CD8-positive, alpha-beta memory T cell (primary cell): ENCODE measurements at places on chromosomes 2 and 18.
A peak's percentile ranks its signal among the peaks of the same experiment; 100 is the strongest.

GRCh38 chr2:222294996-222295367, 3.8 kb downstream of the PAX3 start:
- no peak for DNase-seq

DNA sequence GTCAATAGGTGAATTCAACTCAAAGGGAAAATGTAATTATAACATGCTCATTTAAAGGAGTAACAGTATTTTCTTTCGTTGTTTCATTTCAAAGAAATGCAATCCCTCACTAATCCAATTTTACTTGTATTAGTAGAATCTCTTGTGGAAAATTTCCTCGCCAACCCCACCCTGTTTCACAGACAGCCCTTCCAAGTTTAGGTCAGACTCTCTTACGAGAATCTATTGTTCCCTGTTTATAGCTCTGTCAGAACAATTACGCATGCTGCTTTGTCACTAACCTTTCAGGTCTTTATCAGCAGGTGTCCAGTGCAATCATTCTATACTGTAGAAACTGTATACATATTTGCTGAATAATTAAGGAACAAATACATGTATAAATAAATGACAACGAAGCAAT, 657.8 kb upstream of the LINC00305 start:
- DNase-seq: no peak

DNA sequence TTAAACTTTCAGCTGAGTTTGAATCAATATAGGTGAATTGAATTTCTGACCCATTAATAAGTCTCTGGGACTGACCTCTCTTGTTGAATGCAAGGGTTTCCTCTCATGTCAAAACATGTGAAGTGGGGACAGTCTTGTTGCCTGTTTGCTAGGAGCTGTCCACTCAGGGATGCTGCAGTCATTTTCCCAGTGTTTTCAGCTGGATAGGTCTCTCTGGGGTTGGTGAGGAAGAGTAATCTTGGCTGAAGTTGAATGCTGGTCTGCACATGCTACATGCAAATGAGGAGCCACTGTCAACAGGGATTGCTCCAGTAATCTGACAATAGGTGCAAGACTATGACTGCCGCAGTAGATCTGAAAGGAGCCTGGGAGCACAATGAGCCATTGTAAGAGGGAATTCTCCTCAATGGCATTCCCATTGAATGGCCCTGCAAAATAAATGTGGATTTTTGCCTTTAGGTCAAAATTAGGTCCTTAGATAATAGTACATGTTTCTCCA, 34.1 kb upstream of the IL1RL1 start:
- no peak for DNase-seq

DNA sequence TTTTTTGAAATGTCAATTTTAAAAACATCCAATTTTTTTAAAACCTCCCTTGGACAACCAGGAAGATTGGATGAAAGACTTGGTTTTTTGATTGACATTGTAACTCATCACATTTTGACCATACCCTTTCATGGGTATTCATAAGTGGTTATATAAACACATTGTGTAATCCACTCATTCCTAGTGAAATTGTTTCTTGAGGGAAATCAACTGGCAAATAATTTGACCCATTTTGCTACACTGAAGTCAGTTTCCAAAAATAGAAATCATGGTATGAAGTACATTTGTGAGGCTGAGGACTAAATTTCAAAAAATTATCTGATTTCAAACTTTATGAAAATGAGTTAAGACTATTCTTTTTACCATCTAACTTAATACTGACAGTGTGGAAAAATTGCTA, 31.5 kb downstream of the FBXO48 start:
- no peak for DNase-seq

- DNase-seq: no peak
These were observed 8.9 kb downstream of the METTL5 start for GRCh38 chr2:169815849-169816248.

GRCh38 chr2:106306387-106306786, 112.3 kb upstream of the UXS1 start:
- no peak for DNase-seq

DNA sequence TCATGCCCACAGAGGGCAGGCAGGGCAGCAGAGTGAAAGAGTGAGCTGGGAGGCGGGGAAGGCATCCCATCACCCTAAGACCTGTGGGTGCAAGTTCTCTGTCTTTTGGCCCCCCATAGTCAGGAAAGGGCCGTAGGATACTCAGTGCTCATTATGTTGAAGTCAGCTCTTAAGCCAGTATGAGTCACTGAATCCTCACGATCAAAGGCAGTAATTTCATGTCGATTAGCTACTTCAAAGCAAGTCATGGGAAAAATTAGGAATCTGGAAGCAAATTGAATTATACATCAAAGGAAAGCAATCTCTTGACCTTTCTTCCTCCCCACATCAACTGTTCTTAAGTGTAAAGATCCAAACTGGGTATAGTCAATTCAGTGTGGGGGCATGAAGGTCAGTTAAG, 178.9 kb downstream of the FHOD3 start:
- no peak for DNase-seq

DNA sequence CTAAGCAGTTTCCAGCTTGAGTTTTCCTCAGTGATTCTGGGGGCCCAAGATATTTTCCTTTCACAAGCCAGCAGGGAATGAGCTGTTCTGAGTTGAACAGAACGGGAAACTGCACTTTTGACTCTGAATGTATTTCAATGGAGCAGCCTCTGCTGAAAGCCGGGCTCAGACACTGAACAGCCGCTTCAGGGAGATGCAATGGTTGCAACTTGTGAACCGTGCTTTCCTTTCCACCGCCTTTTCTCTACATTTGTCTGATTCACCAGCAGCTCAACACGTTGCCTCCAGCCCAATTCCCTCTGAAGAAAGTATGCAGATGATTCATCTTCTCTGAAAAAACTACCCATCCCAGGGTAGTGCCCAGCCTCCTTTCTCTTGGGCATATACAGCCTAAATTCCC, 119.3 kb upstream of the PKDCC start:
- DNase-seq: no peak

- no peak for DNase-seq
These were observed 4.8 kb downstream of the MEX3C start for GRCh38 chr18:51192696-51193095.

- no peak for DNase-seq
These were observed 40.9 kb upstream of the NEB start for GRCh38 chr2:151775057-151775740.

DNA sequence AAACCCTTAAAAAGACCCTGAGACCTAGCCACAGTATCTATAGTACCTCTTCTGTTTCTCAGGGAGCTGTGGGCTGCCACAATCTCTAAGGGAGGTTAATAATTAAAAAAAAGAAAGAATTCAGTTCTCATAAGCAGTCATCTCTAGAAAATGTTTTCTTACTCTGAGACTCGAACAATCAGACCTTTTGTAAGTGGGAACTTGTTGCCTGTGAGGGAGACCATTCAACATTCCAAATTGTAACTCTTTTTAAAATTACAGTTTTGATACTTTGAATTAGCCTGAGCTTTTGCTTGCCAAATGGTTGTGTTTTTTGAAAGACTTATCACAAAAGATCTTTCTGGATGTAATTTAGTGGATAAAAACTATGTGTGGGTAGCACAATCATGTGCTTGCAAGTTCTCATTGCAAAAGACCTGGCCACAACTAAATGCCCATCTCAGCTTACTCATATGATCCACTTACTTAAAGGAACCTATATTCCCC, 33.3 kb downstream of the IL1R2 start:
- no peak for DNase-seq

DNA sequence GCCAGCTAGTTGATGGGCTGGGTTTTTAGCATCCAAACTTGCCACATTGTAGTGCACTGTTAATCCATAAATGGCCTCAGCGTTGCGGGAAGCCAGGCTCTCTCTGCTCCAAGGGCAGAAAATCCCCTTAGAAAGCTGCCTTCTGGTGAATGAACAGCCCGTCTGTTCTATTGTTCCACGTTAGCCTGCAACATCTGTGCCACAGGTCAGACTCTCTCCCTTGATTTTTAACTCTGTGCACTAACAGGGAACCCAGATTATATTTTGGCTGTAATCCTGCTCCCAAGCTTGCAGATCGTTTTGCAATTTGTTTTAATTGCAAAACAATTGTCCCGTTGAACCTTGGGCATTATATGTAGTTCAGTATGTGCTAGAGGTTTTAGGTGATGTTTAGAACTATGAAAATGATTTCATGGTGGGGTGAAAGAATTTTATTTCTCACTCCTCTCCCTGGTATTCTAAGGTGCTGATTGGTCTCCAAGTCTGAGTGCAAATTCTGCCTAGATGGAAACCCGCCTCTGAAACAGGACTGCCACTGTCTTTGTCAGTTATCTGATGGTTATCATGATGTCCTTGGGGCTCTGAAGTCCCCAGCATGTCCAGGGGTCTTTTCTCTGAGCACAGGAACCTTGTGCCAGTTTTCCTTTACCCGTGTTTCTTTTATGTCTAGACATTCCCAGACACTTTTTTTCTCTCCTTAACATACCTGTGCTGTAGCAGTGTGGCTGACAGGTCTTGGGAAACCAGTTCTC, 106.6 kb downstream of the MAP4K4 start:
- DNase-seq: no peak

GRCh38 chr2:236546561-236547002, 23.0 kb upstream of the ACKR3 start:
- DNase-seq: peak; percentile 40

DNA sequence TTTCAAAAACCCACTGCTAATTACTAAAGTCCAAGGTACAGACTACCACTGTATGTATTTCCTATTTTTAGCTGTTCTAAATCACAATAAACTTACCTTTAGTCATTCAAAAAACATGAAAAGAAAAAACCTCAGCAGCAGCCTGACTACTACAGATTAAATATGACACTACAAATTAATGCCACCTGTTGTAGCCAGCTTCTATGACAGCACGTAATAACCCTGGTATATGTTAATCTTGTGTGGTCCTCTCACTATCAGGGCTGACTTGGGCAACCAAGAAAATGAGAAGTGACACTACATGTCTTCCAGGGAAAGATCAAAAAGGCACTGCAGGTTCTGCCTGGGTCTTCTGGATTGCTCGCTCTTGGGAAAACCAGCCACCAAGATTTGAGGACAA, 90.6 kb upstream of the FAM124B start:
- DNase-seq: no peak

GRCh38 chr2:13604951-13605661, 888.4 kb downstream of the TRIB2 start:
- DNase-seq: no peak

DNA sequence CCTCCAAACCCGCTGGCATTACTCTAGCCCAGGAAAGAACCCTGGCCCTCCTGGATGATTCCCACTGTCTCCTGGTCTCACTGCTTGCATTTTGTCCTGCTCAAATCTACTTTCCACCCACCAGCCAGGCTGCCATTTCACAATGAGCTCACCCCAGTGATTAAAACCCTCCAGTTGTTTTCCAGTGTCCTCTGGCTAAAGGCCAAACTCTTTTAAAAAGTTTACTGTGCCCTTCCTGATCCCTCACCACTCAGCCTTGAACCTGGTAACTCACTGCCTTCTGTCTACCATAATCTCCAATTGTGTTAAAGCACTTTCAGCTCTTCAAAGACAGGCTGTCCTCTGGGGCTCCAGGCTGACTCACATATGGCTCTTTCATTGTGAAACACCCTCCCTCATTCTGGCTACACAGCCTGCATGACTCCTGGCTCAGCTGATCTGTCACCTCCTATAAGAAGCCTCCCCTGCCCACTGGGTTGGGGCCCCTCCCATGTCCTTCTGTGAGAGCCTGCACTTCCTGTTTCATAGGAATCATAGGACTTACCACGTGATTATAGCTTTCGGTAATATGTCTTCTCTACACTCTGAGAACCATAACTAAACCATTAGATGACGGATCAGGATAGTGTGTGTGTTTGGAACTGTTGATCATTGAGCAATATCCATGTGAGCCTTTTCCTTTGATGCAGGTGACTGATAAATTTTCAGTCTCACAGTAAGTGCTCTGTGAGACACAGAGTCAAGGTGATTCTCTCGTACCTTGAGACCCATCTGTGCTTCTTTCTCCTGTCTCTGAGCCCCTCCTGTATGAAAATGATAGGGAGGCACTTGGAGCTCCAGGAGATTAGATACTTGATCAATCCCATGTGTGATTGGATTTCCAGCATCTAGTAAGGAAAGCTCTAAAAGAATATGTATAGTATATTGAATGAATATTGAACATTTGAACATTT, 590.8 kb upstream of the ID2 start:
- no peak for DNase-seq

- no peak for DNase-seq
These were observed 43.0 kb upstream of the EFEMP1 start for GRCh38 chr2:55966401-55967118.

DNA sequence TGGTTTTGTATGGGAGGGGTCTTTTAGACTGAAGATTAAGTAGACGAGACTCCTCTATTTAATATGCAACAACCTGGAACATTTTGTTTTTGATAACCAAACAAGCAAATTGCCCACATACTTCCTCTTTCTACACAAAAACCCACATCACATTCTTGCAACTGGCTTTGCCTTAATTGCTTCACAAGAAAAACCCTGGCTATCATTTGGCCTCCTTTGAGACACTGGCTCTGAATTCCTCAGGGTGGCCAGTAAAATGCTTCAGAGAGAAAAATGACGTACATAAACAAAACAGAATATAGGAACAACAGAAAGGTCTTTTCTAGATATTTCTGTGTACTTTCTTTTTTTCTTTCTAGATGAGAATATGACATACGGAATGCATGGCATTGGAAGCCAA, 103.0 kb downstream of the TRIB2 start:
- no peak for DNase-seq

GRCh38 chr2:43346602-43347567, 120.5 kb upstream of the ZFP36L2 start:
- DNase-seq: no peak

- DNase-seq: no peak
These were observed 140.5 kb upstream of the TNP1 start for GRCh38 chr2:217000406-217000805.

- peak; percentile 50 for DNase-seq
These were observed 823 bp upstream of the GORASP2 start for GRCh38 chr2:170928036-170928823.

DNA sequence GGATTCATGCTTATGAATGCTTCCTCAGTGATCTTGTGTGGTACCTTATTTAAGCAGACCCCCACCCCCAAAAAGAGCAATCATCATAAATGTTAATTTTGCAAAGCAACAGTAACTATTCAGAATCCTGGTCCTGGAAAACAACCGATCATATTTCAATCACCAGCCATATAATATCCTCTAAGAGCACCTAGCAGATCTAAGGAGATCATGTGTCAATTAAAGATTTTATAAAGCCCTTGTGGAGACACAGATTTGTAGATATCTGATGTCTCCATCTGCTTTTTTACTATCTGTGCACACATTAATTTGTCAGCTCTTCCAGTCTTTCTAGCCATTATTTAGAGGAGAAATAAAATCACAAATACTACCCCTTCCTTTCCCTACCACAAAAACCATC, 423.7 kb downstream of the TGIF1 start:
- DNase-seq: no peak

- DNase-seq: no peak
These were observed 14.6 kb upstream of the MCM6 start for GRCh38 chr2:135890835-135891234.

DNA sequence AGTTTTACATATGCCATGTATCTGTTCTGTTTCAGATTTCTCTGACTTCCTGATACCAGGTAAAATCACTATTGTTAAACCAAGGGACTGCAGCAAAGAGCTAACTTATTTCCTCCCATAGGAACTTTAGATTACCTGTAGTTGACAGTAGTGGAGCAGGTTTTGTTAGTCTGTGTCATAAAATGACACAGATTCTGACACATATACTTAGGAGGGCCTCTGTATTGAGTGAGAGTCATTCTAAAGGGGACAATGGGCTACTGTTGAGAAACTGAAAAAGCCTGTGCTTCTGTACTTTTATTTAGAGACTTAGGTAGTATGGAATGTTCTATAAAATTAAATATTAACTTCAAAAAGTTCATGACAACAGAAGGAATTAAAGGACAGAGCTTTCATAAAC, 48.2 kb downstream of the KCMF1 start:
- no peak for DNase-seq

GRCh38 chr2:196233021-196233804, 61.8 kb upstream of the STK17B start:
- DNase-seq: no peak
